ENCODE measurements at places on chromosomes 4 and X.

- DNase-seq = no peak
Measured at GRCh38 chr4:26503427-26503826, 13.1 kb upstream of the CCKAR start.

DNA sequence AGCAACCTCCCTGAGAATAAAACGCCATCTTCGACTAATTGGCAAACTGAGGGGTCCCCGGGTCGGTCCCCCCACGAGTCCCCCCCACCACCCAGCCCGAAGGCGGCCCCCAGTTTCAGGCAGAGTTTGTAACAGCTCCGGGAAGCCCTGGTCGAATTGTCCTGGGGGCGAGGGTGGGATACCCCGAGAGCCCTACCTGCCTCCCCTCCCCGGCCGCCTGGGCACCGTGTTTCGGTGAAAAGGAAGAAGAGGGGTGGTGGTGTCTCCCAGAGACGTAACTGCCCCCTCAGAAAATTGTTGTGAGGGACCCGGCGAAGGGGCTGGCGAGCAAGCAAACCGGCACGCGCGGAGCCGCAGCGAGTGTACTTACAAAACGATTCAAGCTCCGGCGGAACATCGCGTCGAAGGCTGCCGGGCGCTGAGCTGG is 1.2 kb downstream of the ATP11C start:
- peak; percentile 13 for DNase-seq

DNA sequence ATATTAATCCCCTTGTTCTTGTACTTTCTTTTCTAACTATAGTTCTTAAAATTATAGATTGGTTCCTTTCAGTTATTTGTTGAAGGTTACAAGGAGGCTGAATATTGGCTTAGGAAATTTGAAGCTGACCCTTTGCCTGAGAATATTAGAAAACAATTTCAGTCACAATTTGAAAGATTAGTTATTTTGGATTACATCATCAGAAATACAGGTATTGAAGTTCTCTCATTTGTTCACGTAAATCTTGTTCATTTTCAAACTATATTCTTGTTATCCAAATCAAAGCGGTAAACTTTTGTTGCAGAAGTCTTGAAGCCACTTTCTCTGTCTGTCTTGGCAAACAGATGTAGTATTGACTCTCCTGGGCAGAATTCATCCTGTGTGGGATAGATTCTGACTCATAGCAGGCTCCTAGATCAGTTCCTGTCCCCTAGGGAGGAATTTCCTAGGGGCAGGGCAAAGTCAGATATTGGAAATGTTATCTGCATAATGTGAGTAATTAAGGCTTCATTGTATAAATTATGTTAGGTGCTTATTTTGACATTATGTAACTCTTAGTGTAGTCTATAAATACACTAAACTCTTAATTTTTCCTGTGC is 25.2 kb downstream of the PI4K2B start:
- no peak for DNase-seq

DNA sequence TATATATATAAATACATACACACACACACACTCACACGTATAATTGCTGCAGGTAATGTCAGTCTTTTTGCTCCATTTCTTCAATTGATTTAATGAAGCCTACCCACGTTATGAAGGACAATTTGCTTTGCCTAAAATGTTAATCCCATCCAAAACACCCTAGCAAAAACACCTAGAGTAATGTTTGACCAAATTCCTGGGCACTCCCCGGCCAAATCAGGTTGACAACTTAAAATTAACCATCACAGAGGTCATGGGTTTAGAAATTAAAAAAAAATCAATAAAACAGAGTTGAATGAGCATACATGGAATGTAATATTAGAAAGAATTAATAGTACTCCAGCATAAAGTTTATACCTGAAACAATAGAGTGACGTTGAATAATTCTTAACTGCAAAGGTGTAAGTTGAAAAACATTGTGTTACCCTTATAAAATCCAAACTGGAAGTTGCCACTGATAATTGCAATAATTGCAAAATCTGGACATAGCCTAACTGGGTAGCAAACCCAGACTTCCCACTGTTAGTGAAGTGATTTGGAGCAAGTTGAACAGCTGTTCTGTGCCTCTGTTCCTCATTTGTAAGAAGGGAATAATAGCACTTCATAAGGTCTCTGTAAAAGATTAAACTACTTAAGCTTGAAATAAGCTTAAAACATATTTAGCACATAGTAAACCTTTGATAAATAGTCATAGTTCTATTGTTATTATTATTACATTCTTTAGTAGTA is 2120.5 kb downstream of the PCDH7 start:
- DNase-seq = no peak

DNA sequence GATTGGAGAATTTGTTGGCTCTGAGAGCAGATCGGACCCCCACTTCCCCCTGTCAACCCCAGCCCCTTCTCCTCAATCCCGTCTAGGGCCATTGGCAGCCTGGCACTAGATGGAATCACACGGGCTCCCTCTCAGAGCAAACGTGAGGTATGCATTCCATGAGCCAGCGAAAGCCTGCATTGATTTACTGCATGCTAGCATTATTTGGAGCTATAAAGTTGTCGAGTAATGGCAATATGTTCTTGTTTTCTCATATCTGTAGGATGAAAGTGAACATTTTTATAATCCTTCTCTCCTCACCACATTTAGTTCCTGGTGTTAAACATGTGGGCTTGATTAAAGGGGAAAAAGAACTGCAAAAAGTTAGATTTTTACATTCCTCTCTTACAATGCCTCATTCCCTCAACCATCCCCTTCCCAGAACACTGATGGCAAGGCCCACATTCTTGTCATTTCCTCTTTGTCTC is 159.2 kb downstream of the SPRY1 start:
- DNase-seq = no peak

GRCh38 chr4:161714931-161715330 is 448.9 kb downstream of the FSTL5 start:
- DNase-seq = no peak

DNA sequence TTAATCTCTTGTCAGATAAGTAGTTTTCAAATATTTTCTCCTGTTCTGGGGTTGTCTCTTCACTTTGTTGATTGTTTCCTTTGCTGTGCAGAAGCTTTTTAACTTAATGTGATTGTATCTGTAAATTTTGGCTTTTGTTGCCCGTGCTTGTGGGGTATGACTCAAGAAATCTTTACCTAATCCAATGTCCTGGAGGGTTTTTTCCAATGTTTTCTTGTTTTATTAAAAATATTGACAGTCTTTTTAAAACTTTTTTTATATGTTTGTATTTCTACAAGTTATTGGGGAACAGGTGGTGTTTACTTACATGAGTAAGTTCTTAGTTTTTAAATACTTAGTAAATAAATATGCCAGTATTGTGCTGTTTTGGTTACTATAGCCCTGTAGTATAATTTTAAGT is 44.9 kb downstream of the RTL3 start:
- DNase-seq = no peak

DNA sequence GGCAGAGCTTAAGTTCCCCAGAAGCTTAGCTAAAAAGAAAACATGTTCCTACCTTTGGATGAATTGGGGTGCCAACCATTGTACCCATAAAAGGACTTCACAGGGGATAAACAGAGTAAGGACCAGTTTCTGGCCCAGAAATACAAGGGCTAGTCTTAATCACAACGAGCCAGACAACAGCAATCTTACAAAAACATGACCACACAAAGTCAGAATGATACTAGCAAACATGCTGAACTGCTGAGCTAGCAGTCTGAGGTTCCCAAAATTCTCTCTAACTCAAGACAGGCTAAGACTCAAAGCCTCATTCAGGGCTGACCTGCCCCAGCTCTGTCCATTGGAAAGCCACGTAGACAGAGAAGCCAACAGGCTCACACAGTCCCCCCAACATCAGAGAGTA is 40.3 kb downstream of the ATP11C start:
- no peak for DNase-seq

GRCh38 chr4:152634110-152634760 is 45.6 kb downstream of the TMEM154 start:
- DNase-seq = no peak

DNA sequence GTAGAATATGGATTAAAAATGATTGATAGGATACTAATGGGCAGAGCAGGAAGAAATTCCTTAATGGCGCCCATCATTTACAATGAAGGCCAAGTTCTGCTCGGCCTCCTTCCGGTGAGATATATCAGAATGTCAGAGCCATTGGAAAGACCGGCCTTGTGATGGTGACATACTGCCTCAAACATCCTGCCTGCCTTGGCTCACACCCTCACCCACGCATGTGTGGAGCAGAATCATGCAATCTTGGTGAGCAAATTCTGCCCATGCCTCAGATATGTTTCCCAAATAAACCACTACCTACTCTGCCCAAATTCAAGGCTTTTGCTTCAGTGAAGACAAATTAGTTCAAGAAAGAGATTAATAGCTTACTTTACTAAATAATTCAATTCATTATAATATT is 163.3 kb downstream of the MID1 start:
- DNase-seq = no peak

- DNase-seq = no peak
Measured at GRCh38 chr4:189870511-189871234, 70.0 kb upstream of the FRG1 start.

Measured in NCI-H1105 treated with DMSO at 0.1 percent for 48 hours (cell line).